Right lobe of liver (tissue), 6 donors: ENCODE measurements at places on chromosomes 7 and 10. TPM values are rescaled to one million over a fixed set of nuclear protein-coding genes. Genes with fewer than 3 reads are reported as not detected.

DNA sequence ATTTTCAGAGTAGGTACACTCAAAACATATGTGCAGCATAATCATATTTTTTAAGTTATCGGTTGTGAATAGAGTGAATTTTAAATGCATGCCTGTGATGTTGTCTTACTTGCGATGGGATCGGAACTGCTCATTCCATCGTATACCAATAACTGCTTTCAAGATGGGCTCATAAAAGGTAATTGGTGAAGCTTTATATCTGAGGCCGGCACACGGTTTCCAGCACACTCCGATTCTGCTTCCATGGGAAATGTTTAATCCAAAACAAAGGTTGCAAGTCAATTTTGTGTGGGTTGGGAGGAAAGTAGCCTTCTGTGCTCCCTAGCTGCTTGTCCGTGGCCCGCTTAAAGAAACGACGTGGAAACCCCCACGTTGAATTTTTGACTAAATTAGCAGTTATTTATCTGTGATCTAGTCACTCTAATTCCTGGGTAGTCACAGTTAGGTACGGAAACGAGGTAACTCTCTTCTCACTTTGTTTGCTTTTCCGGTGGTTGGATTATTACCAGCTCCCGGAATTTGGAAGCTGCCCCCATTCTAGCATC is 10.1 kb upstream of the CELF2 start:
- no peak overlapping the region for H3K4me3 ChIP-seq
- no peaks in the 10 kb centered on the region for H3K4me1 ChIP-seq
- no peak for DNase-seq
- H3K27ac ChIP-seq, result no peak overlapping the region

DNA sequence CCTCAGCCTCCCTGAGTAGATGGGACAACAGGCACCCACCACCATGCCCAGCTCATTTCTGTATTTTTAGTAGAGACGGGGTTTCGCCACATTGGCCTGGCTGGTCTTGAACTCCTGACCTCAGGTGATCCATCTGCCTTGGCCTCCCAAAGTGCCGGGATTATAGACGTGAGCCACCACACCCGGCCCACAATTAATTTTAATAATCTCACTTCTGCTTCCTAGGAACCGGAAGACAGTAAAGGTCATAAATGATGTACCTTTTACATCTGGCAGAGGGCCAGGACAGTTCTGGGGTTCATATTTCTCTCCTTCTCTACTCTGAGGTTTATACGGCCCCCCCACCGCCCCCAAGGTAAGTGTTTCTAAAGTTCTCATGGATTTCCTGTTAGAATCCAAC is 31.2 kb upstream of the AOAH start:
- H3K36me3 ChIP-seq, result no peaks in the 10 kb centered on the region
- H3K27me3 ChIP-seq, result no peaks in the 10 kb centered on the region
- H3K27ac ChIP-seq, result no peak overlapping the region
- H3K4me3 ChIP-seq, result no peak overlapping the region

Gene C10orf143
- 0.68 TPM for total RNA-seq

- peaks cover 4% of the 10 kb centered on the region for H3K4me1 ChIP-seq
- H3K4me3 ChIP-seq, result no peak overlapping the region
- no peaks in the 10 kb centered on the region for H3K36me3 ChIP-seq
- DNase-seq, result no peak
- H3K27ac ChIP-seq, result no peak overlapping the region
Measured at GRCh38 chr7:70379210-70379609, 752.7 kb upstream of the GALNT17 start.

Gene FGL2
- total RNA-seq, result 19.3 TPM

Gene MOGAT3
- 18.6 TPM for total RNA-seq

DNA sequence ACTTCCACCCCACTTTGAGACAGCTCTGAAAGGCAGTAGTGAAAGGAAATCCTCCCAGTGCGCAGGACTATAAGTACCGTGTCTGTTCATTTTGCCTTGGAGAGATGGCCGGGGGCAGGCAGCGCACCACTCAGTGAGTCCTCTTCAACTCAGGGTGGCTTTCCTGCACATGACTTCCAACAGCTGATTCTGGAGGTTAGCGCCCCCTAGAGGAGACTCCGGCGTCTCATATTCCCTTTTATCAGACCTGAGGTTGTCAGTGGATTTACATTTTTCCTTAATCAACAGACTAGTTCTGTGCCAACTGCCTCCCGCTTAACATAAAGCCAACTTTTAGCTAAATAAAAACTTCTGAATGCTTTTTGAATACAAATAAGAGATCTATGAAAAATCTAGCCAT is 101.0 kb downstream of the HERPUD2 start:
- no peaks in the 10 kb centered on the region for H3K4me1 ChIP-seq
- no peaks in the 10 kb centered on the region for H3K27me3 ChIP-seq
- DNase-seq, result no peak
- no peak overlapping the region for H3K4me3 ChIP-seq

Gene C10orf105
- 0.05 TPM for total RNA-seq

Gene AGR3
- not detected for total RNA-seq

DNA sequence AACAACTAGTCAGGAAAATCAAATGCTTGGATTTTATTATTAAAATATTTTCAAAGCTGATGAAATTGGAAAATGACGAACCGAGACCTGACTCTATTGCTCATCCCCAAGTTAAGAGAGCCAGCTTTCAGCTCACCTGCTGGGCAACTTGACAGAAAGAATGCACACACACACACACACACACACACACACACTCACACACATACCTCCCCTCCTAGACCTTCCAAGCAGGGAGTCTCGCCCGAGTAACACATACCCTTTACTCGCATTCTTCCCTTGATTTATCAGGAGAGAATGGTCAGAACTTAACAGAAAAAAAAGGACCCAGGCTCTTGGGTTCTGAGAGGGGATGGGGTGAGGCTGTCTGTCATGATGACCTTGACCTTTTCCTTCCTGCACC is 19.1 kb downstream of the GPRIN2 start:
- no peaks in the 10 kb centered on the region for H3K27me3 ChIP-seq
- DNase-seq, result no peak
- no peaks in the 10 kb centered on the region for H3K4me1 ChIP-seq
- H3K4me3 ChIP-seq, result no peak overlapping the region
- H3K27ac ChIP-seq, result no peak overlapping the region

GRCh38 chr7:74587435-74588126 is 69.9 kb upstream of the GTF2I start:
- H3K27ac ChIP-seq, result no peak overlapping the region
- peak; percentile 69 for DNase-seq

DNA sequence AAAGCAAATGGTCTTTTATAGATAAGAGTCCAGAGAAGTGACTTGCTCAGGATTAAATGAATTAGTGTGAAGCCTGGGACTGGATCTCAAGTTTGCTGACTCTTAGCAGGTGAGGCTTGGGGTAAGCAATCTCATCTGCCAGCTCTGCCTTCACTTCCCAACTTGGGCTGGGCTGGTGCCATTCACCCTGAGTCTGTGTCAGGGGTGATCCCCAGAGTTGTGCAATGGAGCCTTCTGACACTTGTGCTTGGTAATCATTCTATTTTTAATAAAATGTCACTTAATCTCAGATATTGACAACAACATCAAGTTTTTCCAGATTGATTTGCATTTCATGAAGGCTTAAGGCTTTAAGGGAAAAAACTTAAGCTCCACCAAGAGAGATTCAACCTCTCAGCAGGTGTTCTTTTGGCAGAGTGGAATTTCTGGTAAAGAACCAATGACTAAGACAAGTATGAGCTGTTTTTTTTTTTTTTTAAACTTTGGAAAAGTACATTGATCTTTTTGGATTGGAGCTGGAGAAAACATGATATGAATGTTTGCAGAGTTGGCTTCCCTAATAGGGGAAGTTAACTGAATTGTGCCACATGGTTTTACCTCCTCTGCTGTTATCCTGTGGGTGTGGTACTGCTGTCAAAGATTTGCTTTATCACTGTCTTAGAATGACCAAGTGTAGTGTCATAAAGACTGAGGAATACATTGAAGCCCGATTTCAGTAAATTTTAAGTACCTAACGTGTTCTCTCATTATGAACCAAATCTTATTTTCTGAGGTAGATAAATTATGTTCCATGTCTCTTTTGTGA is 48.6 kb upstream of the GPR37 start:
- DNase-seq, result no peak
- H3K4me1 ChIP-seq, result no peaks in the 10 kb centered on the region
- H3K27ac ChIP-seq, result no peak overlapping the region
- no peaks in the 10 kb centered on the region for H3K27me3 ChIP-seq
- H3K4me3 ChIP-seq, result no peak overlapping the region

Gene ZNF438
- 2.5 TPM for total RNA-seq

DNA sequence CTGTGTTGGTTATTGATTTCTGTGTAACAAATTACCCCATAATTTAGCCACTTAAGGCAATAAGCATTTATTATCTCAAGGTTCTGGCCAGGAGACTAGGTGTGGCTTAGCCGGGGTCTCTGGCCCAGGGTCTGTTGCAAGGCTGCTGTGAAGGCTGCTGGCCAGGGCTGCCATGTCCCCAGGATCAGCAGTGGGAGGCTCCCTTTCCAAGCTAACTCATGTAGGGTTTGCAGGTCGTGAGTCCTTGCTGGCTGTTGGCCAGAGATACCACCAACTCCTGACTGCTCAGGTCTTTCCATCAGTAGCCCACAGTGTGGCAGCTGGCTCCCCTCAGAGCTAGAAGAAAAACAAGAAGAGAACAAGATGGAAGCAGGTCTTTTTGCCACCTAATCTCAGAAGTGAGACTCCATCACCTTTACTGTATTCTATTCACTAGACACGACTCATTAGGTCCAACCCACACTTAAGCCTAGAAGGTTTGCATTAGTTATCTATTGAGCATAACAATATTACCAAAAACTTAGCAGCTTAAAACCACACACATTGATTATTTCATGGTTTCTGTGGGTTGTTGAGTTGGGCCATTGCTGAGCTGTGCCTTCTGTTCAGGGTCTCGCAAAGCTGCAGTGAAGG is 185.6 kb downstream of the PFKFB3 start:
- no peaks in the 10 kb centered on the region for H3K4me1 ChIP-seq
- no peak for DNase-seq
- no peak overlapping the region for H3K4me3 ChIP-seq
- no peak overlapping the region for H3K27ac ChIP-seq
- H3K36me3 ChIP-seq, result no peaks in the 10 kb centered on the region
- H3K27me3 ChIP-seq, result no peaks in the 10 kb centered on the region

Gene TIMM23
- 22.2 TPM for total RNA-seq

Gene PAPOLB
- not detected for total RNA-seq

GRCh38 chr10:52229291-52229931 is 84.7 kb upstream of the DKK1 start:
- no peak overlapping the region for H3K27ac ChIP-seq
- H3K36me3 ChIP-seq, result no peaks in the 10 kb centered on the region
- no peaks in the 10 kb centered on the region for H3K4me1 ChIP-seq
- no peaks in the 10 kb centered on the region for H3K27me3 ChIP-seq
- H3K4me3 ChIP-seq, result no peak overlapping the region

Gene GPR22
- not detected for total RNA-seq

- DNase-seq, result no peak
- H3K4me3 ChIP-seq, result no peak overlapping the region
- H3K4me1 ChIP-seq, result no peaks in the 10 kb centered on the region
- H3K36me3 ChIP-seq, result no peaks in the 10 kb centered on the region
- H3K27me3 ChIP-seq, result no peaks in the 10 kb centered on the region
- H3K27ac ChIP-seq, result no peak overlapping the region
Measured at GRCh38 chr10:131645756-131646155, 255.1 kb upstream of the PPP2R2D start.

DNA sequence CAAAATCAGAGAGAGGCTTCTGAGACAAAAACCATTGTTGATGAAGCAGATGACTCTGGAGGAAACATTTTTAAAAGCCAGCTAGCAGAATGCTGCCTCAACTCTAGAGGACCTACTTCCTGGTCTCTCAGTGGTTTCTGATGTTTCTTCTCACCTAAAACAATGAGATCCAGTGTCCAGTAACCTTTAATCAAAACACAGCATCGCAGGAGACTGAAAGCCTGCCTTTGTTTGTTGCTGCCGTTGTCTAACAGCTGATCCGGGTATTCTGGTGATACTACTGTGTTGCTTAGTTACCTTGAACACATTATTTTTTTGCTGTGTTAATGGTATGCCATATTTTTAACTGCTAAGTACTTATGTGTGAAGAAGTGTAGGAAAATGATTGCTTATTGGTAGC is 70.9 kb downstream of the WIPF3 start:
- no peak overlapping the region for H3K27ac ChIP-seq
- H3K27me3 ChIP-seq, result no peaks in the 10 kb centered on the region
- H3K4me3 ChIP-seq, result no peak overlapping the region
- no peaks in the 10 kb centered on the region for H3K4me1 ChIP-seq
- no peaks in the 10 kb centered on the region for H3K36me3 ChIP-seq
- DNase-seq, result no peak

GRCh38 chr10:70477661-70478162 is 855 bp upstream of the PALD1 start:
- H3K4me1 ChIP-seq, result no peaks in the 10 kb centered on the region
- H3K27me3 ChIP-seq, result no peaks in the 10 kb centered on the region
- no peak for DNase-seq
- no peak overlapping the region for H3K27ac ChIP-seq

GRCh38 chr7:47233996-47234395 is 347.9 kb downstream of the TNS3 start:
- H3K4me1 ChIP-seq, result no peaks in the 10 kb centered on the region
- no peak for DNase-seq
- no peak overlapping the region for H3K4me3 ChIP-seq
- no peaks in the 10 kb centered on the region for H3K36me3 ChIP-seq
- H3K27me3 ChIP-seq, result no peaks in the 10 kb centered on the region

DNA sequence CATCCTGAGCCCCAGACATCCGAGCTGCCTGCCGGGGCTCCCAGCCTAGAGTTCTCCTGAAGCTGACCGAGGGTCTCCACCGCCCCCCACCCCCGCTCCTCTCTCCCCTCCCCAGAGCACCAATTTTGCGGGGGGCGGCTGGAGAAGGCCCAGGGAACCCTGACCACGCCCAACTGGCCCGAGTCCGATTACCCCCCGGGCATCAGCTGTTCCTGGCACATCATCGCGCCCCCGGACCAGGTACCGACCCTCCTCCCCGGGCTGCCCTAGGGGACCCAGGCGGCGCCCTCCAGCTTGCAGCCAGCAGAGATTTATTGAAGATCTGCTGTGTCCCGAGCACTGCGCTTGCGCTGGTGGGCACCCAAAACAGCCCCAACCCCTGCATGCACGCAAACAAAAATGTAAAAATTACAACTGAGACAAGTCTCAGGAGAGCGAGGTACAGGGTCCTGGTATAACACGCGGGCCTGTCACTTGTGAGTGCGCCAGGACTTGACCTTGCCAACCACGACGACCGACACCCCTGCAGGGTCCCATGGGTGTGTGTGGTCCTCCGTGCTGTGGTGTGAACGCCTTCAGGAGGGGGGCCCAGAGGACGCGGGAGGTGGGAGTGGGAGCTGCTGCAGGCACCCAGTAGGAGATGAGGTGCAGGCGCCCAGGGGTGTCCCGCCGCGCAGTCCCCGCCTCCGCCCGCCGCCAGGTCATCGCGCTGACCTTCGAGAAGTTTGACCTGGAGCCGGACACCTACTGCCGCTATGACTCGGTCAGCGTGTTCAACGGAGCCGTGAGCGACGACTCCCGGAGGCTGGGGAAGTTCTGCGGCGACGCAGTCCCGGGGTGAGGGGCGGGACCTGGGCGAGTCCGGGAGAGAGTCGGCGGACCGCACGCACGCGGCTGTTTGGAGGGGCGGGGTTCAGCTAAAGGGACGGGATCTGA is 3.1 kb downstream of the PCOLCE start:
- H3K27ac ChIP-seq, result peak overlapping the region; percentile 60
- H3K4me1 ChIP-seq, result peaks cover 20% of the 10 kb centered on the region
- no peaks in the 10 kb centered on the region for H3K27me3 ChIP-seq
- H3K36me3 ChIP-seq, result no peaks in the 10 kb centered on the region
- DNase-seq, result peak; percentile 83
- H3K4me3 ChIP-seq, result peak overlapping the region; percentile 67

- DNase-seq, result no peak
- H3K36me3 ChIP-seq, result no peaks in the 10 kb centered on the region
- H3K27ac ChIP-seq, result no peak overlapping the region
- no peaks in the 10 kb centered on the region for H3K4me1 ChIP-seq
- H3K27me3 ChIP-seq, result no peaks in the 10 kb centered on the region
- no peak overlapping the region for H3K4me3 ChIP-seq
Measured at GRCh38 chr10:130360826-130361311, 224.7 kb downstream of the GLRX3 start.
